NCI-H510A treated with DMSO at 0.1 percent for 48 hours (cell line): ENCODE measurements at places on chromosomes 12 and 14.

DNA sequence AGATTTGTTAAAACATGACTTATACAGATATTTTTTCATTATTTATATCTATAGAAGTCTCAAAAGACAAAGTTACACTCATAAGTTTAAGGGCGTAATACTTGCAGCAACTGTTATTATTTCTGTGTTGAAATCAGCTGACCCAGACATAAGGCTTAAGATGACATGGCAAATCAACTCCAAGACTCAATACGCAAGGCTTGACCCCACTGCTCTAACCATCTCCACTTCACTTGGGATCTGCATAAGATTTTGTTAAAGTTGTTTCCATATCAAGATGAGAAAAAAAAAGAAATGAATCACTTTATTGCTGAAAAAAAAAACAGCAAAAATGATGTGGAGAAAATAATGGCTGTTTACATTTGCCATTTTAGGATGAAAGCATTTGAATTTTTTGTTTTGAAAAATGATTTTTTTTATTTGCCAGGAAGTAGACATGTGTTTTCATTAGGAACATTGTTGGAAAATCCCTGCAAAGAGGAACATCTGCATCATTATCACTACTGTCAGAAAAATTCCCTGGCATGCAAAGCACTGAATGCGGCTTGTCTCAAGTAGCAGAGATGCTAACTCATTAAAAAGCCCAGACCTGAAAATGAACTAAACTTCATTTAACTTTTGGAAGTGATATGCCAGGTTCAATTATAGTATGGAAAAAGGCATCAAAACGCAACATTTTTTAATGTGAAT, 73.5 kb downstream of the LIN7A start:
- no peak for DNase-seq

DNA sequence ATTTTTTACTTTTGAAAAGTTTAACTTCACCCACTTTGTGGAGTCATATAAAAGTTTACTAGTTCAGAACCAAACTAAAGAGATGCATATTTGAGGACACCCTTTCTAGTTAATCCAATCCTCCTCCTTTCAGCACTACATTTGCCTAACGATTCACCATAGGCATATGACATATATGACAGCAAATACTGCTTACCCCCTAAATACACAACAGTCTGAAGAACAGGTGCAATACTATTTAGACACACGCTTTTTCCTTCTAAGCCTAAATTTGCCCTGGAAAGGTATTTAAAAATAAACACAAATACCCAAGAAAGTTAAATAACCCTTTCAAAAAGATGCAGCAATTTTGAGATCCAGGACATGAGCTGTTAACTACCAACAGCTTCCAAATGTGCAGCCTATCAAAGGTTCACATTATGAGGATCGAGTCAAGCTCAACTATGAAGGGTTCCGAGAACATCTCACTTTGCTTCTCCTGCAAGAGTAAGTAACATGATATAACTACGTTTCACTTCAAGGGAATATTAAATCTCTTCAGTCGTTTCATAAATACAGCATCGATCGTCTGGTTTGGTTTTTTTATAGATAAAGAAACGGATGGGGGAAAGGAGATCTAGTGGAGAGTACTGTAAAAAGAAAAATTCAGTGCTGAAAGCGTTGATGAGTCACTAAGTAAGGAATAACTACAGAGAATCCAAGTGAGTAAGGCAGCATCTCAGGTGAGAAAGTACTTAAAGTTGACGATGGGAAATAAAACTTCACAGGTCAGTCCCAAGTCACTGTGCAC, 677 bp upstream of the AP4S1 start:
- DNase-seq, result no peak

DNA sequence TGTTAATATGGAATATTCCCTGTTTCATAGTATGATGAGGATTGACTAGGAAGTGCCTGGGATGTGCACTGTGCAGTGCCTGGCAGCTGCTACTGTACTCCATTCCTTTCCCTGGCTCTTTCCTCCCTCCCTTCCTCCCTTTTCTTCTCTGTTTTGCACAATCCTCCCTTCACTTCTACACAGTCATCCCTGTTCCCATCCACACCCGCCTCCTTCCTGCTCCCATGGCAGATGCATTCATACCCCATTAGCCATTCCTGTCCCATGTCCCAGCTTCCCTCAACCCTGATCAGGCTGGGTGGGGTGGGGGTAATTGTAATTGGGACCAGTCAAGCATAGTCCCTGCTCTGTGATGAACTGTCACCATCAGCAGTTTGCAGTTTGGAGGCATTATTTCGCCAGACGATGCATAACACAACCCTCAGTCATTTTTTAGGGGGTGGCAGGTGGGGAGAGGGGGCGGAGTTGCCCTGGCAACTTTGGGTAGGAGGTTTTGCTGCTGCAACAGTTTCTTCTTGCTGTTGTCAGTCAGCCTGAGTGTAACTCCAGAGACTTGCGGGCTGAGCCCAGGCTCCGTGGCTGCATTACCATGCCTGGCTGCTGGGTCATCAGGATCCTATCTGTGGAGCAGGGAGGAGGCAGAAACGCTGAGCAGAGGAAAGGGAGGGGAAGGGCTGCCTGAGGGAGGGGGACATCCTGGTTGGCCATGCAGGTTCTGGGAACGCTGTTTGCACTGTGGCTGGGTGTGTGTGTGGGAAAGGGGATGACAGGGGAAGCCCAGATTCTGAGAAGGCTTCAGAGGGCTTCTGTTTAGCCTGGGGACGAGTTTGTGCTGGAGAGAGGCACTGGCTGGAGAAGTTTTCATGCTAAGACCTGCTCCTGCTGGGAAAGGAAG, 4.1 kb upstream of the KRT84 start:
- no peak for DNase-seq

DNA sequence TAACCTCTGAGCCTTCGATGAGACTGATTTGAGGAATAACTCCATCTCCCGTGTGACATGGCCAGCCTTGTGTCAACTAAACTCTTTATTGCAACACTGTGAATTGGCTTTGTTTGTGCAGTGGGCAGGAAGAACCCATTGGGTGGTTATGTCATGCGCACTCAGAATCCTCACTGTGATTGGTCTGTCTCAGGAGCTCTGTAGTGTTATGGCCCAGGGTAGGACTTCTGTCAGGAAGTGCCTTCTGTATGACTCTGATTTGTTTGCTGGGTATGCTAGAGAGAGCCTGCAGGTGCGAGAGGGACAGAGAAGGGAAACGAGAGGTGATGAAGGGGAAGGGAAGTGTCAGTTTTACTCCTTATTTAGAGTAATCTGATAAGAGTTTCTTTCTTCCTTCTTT, 71.5 kb upstream of the DCD start:
- no peak for DNase-seq

DNA sequence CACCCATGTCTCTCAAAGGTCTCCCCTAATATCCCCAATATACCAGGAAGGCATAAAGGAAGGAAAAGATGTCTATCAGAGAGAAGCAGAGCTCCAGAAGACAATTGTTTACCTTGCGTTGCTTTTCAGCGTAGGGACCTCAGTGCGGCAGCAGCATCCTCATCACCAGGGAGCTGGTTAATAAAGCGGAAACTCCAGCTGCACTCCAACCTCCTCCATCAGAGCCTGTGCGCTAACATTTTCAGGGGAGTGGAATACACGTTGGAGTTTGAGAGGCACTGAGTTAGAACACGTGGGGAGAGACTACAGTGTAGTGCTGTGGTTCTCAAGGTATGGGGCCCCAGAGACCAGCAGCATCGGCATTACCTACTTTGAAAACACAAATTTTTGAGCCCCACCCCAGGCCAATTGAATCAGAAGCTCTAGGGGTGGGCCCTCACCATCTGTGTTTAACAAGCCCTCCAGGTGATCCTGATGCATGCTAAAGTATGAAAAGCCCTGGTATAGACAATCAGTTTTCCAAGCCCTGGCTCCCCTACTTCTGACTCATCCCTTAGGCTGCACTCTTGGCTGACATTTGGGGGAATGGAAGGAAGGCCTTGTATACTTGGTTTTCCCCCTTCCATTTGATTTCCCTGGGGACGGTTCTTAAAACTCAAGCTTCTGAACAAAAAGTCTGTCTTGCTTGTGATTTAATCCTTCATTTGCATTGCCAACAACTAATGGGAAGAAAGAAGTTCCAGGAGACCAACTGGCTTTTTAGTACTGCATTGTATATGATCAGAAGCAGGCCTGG, 419.0 kb upstream of the CCDC196 start:
- DNase-seq, result peak; percentile 12

GRCh38 chr12:105334001-105334400, 3.5 kb downstream of the C12orf75 start:
- DNase-seq, result peak; percentile 78

GRCh38 chr12:58254463-58255100, 313.2 kb downstream of the ATP23 start:
- DNase-seq, result no peak

DNA sequence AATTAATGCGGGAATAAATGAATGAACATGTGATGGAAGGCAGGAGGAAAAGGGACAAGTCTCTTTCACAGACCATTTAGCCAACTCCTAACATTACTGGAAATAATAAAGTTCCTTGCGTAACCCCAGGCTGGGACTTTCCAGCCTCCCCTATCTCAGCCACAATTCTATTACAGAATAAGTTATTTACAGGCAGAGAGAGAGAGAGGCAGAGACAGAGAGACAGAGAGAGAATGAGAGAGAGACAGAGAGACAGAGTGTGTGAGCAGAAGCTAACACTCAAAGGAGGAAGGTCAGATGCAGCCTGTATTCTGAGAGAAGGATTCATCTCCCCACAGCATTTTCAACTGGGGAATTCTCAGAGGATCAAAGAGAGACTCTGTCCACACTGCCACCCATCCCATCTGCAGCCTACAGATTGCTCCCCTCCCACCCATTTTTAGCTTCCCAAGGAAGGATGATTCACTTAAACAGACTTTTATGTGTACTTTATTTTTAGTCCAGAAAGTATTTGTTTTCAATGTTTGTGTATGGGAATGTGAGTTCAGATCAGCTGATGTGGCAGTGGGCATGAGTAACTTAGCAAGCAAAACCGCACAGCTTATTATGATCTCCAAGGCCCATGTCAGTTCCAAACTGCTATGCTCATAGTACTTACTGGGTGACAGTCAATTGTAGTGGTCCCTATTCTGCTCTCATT, 165.7 kb downstream of the CAND1 start:
- no peak for DNase-seq

DNA sequence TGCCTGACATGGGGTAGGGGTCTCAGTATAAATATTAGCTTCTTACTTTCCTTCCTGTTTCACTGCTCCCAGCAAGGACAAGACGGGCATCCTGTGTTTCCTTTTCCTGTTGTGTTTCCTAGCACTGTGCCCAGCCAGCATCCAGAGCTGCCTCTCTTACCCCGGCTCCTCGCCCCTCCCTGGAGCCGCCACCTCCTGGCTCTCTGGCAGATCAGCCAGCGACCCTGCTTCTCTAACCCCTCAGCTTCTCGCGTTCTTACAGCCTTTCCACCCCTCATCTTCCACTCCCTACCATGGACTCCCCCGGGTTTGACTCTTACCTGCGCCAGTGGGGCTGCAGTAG, 17.8 kb downstream of the HDAC7 start:
- no peak for DNase-seq

- DNase-seq, result no peak
Measured at GRCh38 chr12:51797301-51797700, 51.2 kb downstream of the FIGNL2 start.
